ENCODE measurements at places on chromosomes 6 and 20.

DNA sequence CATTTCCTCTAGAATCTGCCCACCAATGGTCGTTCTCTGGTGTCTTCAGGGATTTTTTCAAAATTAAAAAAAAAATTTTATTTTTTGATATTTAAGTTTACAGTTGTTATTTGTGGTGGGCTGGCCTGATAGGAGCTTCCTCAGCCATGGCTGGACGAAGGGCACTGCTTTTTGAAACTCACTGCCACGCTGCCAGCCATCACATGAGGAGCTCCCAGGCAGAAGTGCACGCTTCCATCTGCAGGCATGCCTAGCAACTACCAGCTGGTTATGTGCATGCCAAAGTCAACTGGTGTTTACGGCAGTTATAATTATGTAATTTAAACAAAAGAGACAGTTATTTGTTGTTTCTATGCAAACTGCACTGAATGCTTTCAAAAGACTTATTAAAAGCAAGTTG is 105.1 kb downstream of the IRF4 start:
- DNase-seq: no peak

DNA sequence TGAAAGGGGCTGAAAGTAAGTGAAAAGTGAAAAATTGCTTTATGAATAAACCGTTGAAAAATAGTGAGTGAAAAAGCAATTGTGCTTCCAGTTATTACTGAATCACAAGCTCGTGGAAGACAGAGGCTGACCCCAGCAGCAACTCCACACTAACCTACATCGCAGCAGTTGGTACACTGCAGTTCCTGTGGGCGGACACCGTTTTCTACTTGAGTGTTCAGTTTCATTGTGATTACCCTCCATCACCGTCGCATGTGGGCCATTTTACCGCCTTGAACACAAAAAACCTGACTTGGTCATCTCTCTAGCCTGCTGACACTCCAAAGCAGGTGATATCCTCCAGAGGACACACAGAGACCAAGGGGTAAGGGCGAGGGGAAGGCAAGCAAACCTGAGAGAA is 28.4 kb downstream of the PRDM1 start:
- DNase-seq: no peak

DNA sequence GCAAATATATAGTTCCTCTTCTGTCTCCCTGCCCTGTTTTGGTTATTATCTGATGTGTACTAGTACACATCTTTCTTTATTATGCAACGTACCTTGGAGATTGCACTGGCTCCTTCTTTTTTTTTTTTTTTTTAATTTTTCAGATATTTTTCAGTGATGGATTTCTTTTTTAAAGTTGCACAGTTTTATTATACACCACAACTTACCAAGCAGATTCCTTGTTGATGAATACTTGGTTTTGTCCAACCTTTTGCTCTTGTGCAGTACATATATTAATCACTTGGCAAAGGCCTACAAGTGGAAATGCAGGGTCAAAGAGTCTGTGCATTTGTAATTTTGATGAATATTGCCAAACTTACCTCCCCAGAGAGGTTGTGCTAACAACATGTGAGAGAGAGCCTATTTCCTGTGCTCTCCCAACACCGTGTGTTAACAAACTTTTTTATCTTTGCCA is 50.1 kb upstream of the RNF24 start:
- DNase-seq: no peak

DNA sequence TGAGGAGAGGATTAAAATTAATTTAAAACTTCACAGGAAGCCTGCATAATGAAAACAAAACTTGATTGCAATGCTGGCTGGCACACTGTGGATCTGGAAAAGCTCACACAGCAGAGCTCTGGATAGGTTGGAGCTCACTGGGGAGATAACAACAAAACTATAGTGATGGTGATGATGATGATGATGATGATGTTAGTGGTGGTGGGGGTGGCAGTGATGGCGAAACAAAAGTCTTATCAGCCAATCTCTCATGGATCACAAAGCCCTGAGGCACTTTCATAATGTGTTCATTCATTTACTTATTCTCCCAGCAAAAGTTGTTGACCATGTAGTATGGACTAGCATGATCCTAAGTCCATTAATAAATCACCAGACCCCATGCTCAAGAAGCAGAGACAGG is 152.0 kb downstream of the MBOAT1 start:
- DNase-seq: no peak

GRCh38 chr6:147117580-147117979 is 86.6 kb upstream of the STXBP5 start:
- no peak for DNase-seq

- DNase-seq: no peak
Measured at GRCh38 chr6:110415086-110415916, at the start of gene DDO. DDO (minus strand) TSS chr6:110415575; CDS start chr6:110413462, 2,113 bp downstream.

DNA sequence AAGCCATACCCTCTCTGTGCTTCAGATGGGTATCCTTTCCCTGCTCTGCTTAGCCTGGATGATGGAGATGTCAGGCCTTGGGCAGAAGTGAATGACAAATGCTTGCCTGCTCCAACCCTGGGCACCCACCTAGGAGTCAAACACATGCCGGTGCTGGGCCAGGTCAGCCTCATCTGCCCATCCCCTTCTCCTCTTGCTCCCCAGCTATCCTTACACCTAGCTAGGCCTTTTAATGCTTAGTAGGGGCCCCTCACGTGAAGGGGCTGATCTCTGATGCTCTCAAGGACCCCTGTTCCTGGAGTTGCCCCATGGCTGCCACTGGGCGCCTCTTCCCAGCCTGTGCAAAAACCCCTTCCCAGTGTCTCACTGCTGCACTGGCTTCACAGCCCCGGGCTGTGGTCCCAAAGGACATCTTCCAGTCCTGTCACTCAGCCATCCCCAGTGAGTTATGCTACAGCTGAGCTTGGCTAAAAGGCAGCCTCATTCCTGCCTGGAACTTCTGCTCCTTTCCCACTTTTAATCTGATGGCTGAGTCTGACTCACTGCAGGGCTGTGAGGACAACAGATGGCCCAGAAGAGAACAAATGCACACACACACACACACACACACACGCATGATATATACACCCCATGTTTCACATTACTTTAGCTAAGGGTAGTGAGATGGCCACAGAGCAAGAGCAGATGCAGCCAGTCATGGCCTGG is 12.8 kb upstream of the SDCBP2 start:
- no peak for DNase-seq

- no peak for DNase-seq
Measured at GRCh38 chr6:25085756-25086155, 150.0 kb upstream of the RIPOR2 start.

DNA sequence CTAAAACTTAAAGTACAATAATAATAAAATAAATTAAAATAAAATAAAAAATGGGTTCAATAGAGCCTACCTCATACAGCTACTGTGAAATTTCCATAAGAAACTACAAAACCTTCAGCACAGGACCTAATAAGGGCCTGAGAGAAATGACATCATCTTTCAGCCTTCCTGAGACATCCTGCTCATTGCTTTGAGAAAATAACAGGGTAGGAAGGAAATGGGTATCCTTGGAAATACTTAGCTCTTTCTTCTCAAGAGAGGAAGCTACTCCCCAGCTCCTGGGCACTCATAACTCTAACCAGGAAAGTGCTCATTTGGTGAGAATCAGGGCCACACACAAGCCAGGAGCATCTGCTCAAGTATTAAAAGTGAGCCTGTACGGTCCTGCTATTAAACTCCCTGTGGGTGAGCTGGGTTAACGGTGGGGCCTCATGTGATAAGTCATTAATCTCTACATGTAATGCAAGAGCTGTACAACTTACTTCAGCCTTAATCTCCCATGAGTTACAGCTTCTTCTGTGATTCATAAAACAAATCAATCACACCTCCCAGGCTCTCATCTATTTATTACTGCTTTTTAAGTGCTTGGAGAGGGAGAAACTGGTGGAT is 141.4 kb downstream of the MAFB start:
- DNase-seq: no peak

DNA sequence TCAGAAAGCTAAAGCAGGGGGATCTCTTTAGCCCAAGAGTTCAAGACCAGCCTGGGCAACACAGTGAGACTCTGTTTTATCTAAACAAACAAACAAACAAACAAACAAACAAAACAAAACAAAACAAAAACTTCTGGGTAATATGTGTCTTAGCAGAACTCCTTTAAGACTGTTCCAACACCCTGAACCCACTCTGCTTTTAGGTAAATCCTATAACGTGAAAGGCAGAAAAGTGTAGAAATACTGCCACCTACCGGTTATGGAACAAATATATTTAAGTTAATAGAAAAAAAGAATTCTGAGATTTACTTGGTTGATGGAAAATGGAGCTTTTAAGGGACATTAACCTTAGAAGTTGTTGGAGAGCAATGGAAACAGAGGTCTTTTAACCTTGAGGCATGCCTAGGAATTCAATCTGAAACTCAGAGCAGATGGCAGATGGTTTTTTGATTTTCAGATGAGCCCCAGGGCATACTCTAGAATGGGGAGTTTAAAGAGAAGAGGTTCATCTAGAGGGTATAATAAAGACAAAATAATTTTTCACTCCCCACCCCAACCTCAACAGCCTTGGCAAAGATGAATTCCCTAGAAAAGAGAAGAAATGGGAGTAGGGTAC is 38.5 kb downstream of the SOD2 start:
- DNase-seq: peak; percentile 61

DNA sequence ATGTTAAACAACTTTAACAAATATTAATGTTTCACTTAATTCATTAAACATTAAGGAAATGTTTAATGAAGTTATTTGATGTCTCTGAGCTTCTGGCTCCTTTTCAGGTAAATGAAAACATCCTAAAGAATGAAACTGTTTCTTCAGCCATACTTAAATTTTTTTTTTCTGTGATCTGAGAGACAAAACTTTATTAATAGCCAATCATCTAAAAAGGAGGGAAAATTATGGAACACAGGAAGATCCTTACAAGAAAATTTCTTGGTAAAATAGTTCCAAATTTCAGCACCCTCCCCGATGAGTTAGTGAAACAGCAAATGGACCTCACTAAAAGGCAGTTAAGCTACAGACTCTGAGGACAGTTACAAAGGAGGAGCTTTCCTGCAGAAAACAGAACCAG is 185.2 kb downstream of the REV3L start:
- DNase-seq: no peak

GRCh38 chr6:6875818-6876470 is 231.8 kb upstream of the RREB1 start:
- no peak for DNase-seq

DNA sequence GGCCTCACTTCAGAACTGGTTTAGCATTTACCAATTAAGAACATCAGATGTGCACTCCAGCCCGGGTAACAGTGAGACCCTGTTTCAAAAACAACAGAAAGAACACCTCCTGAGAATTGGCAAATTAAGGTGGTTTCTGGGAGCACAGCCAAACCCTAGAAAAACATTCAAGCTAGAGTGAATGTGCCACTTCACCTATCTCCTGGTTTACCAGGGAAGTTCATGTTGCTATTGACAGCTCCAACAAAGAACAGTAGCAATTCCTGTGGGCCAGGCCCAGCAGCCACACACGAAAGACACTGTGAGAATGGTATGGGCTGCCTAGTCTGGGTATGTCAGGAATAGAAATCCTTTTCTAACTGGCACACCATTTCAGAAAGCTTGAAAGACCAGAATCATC is 4.9 kb downstream of the POLR1C start:
- peak; percentile 41 for DNase-seq

- no peak for DNase-seq
Measured at GRCh38 chr6:13787137-13787536, 27.2 kb downstream of the MCUR1 start.

DNA sequence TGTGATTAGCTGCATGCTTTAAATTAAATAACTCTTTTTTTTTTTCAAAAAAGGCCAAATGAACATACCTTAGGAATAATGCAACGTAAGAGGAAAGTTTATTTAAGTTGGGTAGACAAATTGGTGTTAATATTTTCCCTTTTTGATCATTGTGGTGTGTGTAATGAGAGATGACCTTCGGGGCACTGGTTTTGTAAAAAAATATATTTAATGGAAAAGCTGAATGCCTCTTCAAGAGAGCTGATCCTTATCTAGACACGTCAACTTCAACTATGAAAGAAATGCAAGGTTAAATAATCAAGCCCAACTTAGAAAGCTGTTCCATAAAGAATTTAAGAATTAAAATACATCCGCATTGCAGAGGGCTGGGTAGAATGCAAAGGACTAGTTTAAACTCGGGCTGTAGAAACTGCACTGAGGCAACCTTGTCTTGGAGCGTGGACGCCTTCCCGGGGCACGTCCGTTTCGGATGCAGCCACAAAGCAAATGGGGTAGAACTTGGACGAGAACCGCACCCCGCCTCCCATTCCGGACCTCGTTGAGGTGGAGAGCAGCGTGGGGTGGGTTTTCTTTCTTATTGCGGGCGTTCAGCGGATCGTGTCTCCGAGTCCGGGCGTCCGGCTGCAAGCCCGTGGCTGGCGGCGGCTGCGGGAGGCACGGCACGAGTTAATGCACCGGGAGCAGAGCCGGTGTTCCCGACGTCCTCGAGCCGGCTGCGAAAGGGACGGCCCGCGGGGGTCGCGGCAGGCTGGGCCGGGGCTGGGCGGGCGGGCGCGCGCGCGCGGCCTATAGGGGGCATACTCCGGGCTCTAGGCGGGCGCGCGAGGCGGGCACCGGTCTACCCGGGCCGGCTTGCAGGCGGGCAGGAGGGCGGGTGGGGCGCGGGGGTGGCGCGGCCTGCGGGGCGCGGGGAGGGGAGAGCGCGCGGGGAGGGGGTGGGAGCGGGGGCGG is 1.9 kb downstream of the JARID2 start:
- DNase-seq: peak; percentile 47

DNA sequence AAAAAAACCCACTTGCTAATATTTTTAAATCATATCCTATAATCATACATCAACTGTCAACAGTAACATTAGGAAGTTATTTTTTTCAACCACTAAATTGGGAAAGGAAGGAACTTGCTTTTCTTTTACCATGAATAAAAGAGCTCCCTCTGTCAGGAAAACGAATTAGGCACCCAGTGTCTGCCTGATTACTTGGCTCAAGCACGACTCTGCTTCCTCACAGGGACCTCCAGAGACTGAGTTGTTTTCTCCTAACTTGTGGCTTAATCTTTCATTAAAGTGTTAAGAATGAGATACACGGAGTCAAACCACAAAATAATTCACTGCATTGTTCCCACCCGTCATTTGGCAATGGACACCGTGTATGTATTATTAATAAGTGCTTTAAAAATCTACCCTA is 1405.1 kb upstream of the EYS start:
- DNase-seq: no peak

DNA sequence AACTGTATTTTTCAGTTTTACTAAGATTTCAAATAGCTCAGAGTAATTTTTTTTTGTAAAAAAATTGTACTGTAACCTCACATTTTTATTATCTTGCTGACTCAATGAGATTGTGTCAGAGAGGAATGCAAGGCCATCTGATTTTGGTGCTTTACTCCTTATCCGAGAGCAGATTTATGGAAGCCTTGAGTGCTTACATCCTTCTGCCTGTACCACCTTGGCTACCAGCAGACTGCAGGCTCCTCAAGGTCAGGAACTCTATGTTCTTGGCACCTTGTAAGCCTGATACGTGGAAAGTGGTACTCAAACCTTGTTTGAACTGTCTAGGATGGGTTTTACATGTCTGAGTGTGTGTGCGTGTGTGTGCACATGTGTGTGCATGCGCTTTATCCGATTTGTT is 80.1 kb upstream of the MLIP start:
- DNase-seq: no peak

DNA sequence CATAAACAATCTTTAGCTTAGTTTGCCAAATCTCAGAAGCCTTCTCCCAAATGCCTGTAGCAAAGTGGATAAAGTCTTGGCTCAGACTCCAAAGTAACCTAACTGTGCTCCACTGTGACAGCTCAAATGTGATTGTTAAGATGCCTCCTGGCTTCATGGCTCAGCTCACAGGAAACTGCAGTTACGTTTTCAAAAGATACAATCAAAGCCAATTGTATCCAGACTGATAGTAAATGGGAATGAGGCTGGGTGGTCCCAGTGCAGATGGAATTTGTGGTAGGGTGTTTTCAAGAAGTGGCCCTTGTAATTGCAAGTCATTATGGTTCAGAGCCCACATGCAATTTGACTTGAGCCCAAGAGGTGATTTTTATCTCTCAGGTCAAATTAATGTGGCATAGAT is 151.2 kb upstream of the TAB2 start:
- no peak for DNase-seq
